ENCODE measurements at places on chromosomes 4 and X.
A peak's percentile ranks its signal among the peaks of the same experiment; 100 is the strongest.

DNA sequence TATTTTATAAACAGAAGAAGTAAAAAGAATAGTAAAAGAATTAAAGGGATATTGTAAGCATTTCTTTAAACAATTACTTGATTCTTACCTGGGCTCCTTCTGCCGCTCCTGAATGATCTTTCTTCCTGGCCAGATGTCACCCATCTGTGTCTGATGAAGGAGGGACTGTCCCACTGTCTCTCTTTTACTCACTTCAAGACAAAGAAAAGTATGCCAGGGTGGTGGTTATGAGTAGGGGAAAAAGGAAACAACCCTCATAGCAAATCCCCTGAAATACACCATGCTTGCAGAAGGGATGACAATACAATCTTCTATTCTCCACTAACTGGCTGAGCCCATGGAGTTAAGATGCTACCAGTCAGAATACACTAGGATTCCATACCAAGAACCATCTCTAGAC lies 31.1 kb downstream of the SYTL4 start:
- DNase-seq, result no peak

DNA sequence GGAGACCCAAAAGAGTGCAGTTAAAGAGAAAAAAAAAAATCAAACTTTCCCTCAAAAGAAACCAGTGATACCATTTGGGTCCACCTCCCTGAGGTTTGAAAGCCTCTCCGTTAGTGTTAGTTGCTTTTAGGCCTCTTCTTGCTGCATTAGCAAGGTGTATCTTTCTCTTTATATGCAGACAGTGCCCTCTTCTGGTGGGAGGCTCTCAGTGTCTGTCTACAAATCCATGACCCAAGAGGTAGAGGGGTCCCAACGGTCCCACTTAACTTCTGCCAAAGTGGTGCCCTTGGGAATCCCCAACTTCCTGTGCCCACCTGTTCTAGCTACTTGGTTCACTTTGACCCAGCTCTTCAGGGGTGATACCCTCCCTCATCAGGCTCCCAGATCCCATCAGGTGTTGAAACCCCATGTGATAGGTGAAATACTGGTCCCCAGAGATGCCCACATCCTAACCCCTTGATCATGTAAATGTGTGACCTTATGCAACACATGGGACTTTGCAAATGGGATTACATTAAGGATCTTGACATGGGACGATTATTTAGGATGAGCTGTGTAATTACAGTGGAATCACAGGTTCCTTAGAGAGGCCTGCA lies 63.7 kb upstream of the CD99 start:
- DNase-seq, result peak; percentile 26

DNA sequence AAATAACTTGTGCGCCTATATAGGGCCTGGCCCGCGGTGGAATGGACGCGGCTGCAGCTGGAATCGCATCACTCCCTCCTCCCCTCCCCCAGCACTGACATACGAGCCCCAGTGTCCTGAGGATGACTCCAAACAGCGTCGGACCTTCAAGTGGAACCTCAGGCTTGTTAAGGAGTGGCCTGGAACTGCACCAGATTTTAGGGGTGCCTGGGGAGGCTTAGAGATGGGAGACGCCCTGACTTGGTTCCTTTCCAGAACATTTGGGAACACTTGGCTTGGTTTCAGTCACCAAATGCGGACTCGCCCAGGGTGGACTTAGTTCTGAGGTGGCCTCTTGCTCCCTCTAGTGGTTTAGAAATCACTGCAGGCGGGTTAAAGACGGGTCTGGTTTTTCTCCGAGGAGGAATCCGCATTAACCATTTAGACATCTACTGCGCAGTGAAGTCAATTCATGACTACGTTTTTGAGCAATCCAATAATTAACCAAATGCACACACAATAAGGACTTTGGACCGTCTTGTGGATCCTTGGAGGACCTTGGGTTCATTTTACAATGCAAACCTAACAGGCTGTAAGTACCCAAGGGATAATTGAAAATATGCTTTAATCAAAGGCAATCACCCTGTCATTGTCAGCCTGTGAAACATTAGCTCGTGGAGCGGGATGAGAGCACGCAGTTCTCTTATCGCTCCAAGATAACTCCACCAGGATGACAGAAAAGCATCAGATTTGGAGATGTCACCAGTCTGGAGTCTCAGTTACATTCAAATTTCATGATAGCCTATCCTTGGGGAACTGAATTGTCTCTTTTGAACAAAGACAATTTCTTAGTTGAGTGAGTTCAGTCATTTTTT lies 11.2 kb upstream of the PDGFRA start:
- DNase-seq, result peak; percentile 89

- no peak for DNase-seq
Observed at GRCh38 chr4:183242291-183242690, 77.8 kb downstream of the CLDN22 start.

DNA sequence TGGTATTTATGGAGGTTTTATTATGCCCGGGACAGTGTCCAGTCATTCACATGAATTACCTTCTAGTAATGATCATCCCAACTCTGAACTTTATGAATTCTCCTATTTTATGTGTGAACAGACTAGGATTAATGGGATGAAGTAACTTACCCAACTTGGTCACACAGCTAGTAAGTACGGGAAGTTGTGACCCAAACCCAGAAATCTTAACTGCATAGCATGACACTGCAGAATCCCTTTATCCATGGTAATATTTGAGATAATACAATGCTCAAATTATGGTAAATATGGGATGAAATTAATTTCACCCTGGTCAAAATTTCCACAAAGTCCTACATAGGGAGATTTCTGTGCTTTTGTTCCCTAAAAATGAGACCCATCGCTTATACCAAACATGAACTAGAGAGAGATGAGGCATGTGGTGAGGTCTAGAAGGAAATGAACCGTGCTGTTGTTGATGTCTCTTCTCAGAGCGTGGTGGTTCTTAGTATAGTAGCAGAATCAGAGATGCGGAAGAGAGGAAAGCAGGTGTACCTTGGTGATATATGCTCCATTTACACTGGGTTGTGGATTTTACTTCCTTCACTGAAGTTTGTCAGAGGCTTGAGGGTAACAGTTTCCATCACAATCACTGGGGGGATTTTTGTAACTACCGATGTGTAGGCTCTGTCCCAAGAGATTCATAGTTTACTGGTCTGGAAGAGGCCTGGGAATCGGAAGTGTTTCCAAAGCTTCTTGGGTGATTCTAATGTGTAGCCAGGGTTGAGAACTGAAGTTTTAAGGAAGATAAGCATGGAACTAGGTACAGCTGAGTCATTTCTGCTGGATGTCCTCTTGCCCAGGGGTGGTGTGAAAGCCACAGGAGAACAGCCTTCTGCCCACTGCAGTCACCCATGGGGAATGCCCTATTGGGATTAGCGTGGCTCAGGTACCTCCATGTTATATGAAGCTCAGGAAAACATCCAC lies 30.2 kb upstream of the FAM9C start:
- no peak for DNase-seq

DNA sequence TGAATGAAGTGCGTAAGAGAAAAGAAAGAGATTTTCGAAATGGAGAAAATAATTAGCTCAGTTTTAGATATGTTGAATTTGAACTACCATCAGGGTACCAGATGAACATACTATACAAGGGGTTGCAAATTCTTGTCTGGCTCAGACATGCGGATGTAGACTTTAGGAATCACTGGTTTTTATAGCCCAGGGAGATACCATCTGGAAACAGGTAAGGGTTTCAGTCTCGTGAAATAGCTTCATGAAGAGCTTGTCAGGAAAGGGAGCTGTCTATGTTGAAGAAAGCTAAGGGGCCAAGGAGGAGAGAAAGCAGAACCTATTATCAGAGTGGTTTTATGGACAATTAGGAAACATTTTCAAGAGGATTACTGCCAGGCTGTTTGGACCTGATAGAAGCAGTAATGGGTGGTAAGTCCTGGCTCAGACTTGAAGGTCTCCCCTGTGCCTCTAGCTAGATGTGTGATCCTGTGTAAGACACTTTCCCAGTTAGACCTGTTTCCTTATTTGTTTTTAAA lies 6.7 kb downstream of the RAB9A start:
- no peak for DNase-seq

DNA sequence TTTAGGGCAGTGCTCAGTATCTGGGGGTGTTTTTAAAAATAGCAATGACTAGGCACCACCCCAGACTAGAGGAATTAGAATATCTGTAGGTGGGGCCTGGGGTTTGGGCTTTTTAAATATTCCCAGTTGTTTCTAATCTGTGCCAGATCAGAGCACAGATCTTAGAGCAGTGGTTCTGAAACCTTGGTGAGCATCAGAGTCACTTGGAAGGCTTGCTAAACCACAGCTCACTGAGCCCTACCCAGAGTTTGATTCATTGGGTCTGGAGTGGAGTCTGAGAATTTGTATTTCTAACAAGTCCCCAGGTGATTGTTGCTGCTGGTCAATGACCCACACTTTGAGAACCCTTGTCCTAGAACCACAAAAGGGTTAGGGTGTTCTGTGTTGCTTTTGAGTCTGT lies 16.7 kb downstream of the HADH start:
- no peak for DNase-seq

DNA sequence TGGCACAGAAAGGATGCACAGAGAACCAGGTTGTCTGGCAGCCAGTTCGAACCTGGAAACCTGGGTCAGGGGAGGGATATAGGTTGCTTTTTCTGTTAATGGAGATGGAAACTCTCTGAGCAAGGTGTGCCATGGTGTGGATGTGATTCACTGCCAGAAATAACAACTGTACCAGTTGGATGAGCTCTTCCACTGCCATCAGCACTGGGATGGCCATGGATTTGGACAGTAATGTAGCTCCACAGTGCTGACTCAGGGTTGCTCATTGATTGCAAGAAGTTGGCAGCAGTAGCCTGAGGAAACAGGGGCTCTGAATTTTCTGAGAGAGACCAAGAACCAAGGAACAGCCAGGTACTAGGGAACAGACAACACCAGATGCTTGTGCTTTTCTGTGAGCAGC lies 33.8 kb downstream of the PNMA5 start:
- DNase-seq, result no peak

GRCh38 chr4:112145790-112146501 lies 692 bp downstream of the FAM241A start:
- no peak for DNase-seq

GRCh38 chrX:130563476-130563875 lies 161.7 kb downstream of the RBMX2 start:
- no peak for DNase-seq

GRCh38 chr4:153421941-153422340 lies 44.2 kb upstream of the TMEM131L start:
- no peak for DNase-seq

- no peak for DNase-seq
Observed at GRCh38 chrX:107522901-107523300, 73.4 kb downstream of the FRMPD3 start.

- no peak for DNase-seq
Observed at GRCh38 chr4:83009529-83009928, 1.1 kb downstream of the LIN54 start.

DNA sequence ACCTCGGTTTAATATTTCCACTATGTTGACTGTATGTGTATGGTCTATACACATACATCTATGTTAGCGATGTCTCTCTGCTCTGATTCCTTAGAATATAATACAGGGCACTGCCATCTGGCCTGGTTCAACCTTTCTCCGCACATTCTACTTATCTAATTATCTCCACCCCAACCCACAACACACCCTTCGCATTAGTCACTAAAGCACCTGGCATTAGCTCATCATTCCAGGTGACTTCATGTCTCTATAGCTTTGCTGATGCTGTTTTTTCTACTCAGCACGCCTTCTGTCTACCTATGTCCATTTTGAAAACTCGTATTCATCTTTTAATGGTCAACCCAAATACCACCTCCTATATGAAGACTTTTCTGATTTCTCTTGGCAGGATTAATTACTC lies 425.2 kb upstream of the RASGEF1B start:
- no peak for DNase-seq

- DNase-seq, result peak; percentile 59
Observed at GRCh38 chr4:78766026-78766425, 10.1 kb upstream of the BMP2K start.

DNA sequence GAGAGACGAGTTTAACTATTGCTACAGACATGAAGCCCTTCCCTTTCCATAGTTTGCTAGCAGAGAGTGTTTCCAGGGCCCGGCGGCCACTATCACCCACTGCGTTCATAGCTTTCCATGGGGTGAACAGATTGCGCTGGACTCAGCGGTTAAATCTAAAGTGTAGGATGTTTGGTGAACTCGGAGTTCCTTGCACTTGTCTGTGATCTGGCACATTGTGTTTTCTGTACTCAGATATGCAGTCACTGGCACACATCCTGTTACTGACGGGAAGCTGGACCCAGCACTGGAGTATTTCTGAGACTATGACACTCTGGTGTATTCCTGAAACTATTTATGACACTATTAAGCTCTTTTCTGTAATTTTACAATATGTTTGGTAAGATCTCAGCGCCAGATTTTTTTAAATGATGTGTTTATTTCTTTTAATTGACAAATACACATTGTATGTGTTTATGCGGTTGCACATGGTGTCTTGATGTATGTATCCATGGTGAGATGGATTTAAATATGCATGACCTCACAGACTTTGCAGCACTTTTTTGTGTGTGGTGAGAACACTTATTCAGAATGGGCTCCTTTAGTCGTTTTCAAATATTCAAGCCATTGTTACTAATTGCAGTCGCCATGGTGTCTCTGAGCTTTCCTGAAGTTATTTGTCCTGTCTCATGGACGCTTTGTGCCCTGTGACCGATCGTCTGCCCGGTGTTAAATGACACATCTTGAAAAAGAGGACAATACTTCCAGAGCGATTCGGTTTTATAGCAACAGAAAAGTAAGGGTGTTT lies 14.1 kb downstream of the CD99 start:
- DNase-seq, result peak; percentile 18

DNA sequence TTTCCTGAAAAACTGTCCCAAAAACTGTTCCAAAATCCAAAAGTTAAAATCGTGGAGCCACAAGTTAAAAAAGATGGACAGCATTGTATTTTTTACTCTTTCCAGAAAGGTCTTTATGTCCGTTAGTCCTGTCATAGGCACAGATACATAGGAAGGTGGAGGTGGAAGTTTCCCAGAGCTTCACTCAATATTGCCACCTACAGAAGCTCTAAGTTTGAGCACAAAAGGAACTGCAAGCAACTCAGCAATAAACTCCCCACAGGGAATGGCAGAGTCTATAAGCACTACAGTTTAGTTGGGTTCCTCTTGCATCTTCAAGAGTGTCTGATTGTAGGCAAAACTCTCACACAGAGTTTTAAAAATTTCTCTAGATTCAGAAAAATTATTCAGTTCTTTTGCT lies 22.0 kb upstream of the UGT2B4 start:
- DNase-seq, result no peak

- no peak for DNase-seq
Observed at GRCh38 chr4:8165374-8165896, 6.8 kb upstream of the ABLIM2 start.
